Retina (tissue), 1 donor: ENCODE measurements at places on chromosomes 11 and 22.
A peak's percentile ranks its signal among the peaks of the same experiment; 100 is the strongest.

DNA sequence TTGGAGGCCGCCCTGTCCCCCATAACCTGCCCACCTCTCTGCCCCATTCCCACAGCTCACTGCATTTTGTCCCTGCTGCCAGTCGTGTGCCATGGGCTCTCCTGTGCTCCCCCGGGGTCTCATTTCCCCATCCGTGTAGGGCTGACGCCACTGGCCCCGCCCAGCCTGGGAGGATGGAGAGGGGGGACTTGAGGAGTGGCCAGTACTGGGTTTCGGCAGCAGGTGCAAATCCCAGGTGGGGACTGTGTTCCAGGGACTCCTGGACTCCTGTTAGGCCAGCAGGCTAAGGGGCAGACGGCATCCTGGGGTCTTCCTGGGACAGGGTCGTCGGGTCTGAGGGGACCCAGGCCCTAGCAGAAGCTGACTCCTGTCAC, 1.2 kb upstream of the MYO7A start:
- DNase-seq = no peak

DNA sequence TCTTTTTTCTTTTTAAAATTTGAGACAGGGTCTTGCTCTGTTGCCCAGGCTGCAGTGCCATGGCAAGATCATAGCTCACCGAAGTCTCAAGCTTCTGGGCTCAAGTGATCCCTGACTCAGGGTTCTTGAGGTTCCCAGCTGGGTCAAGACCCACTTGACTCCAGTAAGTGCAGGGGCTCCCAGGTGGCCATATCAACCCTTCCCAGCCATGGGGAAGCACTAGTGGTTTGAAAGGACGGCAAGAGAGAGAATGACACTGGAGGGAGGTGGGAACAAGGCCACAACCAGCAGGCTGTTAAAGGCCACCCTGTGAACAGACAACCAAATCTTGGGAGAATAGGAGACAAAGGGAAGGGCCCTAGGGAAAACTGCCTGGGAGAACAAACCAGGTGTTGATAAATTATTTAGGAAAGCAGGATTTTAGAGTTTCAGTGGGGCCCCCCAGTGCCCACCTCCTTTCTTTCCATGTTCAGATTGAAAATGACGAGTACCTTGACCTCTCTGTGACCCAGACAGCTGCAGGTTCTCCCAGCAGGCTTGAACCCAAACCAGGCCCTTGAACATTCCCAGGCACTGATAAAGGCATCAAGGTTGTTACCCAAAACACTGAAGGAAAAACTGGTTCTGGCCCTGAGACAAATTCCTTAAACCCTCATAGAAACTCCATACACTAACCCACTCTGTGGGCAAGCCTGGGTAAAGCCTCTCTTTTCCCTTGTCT, 28.8 kb downstream of the KLHL22 start:
- no peak for DNase-seq

- no peak for DNase-seq
Observed at GRCh38 chr22:48137640-48138039, 1375.2 kb downstream of the TBC1D22A start.

DNA sequence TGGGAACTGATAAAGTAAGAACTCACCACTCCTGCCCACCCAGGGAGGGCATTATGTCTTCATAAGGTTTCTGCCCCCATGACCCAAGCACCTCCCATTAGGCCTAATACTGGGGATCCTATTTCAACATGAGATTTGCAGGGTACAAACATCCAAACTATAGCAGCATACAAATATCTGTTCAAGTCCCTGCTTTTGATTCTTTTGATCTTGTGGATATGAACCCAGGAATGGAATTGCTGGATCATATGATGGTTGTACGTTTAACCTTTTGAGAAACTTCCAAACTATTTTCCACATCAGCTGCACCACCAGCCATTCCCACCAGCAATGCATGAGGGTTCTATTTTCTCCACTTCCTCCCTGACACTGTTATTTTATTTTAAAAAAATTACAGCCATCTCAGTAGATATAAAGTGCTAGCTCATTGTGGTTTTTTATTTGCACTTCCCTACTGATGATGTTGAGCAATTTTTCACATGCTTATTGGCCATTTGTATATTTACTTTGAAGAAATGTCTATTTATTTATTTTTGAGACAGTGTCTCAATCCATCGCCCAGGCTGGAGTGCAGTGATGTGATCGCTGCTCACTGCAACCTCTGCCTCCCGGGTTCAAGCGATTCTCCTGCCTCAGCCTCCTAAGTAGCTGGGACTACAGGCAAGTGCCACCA, 7.1 kb upstream of the ATG16L2 start:
- no peak for DNase-seq

DNA sequence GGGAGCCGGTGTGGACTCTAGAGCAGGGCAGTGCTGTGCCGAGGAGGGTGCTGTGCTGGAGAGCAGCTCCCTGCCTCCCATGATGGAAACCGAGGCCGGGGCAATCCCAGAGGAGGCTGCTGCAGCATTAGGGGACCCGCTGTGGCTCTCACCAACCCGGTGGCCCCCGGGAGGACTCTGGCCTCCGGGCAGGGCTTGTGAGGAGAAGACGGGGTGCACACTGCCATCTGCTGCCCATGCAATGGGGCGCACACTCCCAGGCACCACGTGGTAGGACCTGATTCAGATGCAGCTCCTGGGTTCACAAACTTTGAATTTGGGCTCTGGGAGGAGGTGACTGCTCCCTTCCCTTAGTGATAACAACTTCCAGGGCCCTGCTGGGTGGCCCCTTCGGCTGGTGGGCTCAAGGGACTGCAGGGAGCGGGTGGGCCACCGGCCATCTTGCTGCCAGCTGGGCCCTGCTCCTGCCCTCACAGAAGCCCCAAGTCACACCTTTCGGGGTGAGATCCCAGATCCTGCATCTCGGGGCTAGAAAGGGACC, 93.8 kb upstream of the FGF3 start:
- no peak for DNase-seq

DNA sequence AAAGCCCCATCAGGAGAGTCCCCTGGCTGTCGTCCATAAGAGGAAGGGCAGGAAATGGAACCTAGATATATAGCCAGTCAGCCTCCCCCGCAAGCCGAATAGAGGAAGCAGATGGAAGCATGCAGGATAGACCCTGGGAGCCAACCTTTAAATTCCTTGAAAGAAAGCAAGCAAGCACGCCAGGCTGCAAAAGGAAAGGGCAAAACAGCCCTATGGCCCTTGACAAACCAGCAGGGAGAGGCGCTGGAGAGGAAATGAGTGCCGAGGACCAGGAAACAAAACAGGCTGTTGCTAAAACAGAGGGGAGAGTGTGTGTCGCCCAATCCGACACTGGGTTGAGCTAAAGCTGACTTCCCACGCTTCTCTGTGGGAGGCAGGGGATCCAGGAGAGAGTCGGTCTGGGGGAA, 203.5 kb upstream of the MTNR1B start:
- no peak for DNase-seq

- no peak for DNase-seq
Observed at GRCh38 chr11:36109850-36110606, 166.2 kb downstream of the LDLRAD3 start.

DNA sequence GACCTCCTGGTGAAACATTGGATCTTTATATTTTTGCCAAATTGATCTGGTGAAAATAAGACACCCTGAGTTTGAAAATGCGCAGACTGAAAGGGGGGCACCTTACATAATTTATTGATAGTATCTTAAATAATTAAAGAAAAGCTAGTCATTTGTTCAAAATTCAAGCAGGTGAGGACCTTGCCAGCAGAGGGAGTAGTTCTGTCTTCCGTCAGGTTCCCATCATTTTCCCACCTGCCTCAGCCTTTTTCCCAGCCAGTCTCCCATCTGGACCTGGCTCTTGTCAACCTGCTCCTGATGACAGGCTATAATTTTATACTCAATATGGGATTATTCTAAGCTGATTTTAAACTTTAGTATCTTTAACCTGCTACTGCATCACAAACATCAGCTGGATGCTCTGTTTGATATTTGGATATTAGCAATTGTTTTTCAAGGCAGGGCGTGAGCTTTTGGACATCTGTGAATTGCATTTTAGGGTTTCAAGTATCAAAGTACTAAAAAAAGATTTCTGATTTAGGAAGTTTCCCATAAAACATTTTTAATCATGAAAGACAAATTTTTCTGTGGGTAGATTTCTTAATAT, 132.0 kb downstream of the ELP4 start:
- peak; percentile 77 for DNase-seq

DNA sequence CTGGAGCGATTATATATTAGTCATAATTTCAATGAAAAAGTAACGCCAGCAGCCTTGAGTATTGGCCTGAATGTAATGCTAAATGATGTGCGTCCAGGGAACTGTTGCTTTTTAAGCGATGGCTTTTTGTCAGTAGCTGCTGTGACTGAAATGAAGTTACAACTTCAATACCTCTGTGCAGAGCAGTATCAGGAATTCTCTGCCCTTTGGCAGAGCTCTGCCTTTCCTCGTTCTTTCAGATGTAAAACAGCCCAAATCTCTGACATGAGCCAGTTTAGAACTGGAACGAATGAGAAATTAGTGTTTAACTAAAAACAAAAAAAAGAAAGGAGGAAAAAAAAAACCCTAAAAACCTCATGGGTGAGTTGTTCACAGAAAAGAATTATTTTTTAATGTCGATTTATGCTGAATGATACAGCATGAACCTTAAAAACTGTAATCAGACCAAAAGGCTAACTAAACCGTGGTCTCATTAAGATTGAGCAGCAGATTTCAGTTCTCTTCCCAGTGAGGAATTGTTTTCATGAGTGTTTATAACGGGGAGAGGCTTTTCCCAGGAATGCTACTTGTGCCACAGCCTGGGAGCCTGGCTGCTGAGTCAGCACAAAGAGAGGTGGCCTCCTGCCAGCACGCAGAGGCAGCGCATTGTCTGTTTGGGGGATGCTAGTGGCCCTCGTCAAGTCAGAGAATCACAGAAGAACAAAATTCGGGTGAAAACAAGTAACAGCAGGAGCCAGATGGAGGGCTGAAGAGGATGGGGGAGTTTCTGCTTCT, 146.2 kb upstream of the RASSF10 start:
- DNase-seq = peak; percentile 73

DNA sequence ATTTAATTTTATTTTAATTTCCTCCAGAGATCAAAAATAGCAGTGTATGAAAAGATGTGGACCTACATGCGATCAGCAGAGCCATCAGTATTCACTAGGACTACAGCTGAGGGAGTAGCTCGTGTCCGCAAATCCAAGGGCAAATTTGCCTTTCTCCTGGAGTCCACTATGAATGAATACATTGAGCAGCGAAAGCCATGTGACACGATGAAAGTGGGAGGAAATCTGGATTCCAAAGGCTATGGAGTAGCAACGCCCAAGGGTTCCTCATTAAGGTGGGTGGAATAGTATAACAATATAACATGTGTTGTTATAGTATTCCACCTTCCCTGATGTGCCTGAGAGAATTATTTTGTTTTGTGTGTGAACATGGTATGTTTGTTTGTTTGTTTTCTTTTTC, 88.3 kb downstream of the MSANTD4 start:
- DNase-seq = no peak

DNA sequence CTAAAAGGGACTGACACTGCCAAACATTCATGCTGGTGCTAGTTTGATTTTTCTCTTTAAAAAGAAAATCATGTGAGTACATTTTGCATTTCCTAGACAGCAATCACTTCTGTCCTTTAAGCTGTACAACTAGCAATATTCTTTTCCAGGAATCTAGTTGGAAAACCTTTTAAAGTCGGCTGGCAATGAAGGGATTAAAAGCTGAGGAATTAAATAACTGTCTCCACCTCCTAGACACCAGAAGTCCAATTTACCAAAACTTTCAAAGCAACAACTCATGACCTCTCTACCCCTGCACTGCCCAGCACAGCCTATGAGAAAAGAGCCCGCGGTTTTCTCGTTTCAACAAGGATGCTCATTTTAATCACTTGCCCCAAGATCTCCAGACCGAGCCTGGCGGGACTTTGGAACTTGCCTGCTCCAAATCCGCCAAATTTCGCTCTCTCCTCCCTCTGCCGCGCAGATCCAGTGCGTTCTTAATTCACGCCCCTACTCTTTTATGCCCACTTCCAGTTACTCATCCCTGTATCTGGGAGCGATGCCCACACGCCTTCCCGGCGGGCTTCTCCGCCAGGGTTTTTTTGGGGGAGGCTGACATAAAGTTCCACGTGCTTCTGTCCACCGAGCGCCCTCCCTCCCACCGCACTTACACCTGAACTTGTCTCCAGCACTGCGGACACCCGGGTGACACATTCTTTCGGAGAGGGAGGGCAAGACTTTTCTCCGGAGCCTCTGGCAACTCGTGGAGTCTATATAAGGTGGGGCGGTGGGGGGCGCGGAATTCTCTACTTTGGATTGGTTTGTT, 2.5 kb downstream of the MPPED2 start:
- peak; percentile 63 for DNase-seq

DNA sequence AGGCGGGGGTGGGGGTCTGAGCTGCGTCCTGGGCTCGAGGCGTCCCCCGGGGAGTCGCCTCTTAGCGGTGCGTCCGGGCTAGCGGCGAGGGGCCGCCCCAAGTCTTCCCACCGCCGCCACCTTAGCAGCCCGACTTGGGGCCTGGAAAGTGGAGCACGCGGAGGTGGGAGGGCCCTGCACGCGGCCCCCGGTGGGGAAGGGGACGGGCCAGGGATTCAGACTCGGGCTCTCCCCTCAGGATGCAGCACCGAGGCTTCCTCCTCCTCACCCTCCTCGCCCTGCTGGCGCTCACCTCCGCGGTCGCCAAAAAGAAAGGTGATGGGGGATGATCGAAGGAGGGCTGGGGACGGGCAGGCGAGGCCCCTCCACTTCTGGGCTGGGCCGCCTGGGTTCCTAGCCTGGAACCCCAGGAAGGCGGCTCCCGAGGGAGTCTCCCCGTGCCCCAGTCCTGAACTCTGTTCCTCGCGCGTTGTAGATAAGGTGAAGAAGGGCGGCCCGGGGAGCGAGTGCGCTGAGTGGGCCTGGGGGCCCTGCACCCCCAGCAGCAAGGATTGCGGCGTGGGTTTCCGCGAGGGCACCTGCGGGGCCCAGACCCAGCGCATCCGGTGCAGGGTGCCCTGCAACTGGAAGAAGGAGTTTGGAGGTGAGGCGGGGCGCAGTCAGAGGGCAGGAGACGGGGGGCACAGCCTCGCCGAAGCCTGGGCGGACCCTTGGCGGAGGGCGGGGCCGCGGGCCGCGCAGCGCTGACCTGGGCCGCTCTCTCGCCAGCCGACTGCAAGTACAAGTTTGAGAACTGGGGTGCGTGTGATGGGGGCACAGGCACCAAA, 563 bp downstream of the MDK start:
- DNase-seq = peak; percentile 77

GRCh38 chr11:40080434-40080833, 1379.0 kb downstream of the LRRC4C start:
- no peak for DNase-seq
